Camera-type eye (tissue), 1 donor: ENCODE measurements at places on chromosomes 1 and 21. TPM values are rescaled to one million over a fixed set of nuclear protein-coding genes. Genes with fewer than 3 reads are reported as not detected.

The TUT4 gene
- total RNA-seq, result 180 TPM

The RHBDL2 gene
- total RNA-seq, result 0.49 TPM

The CBS gene
- 11.1 TPM for total RNA-seq

The SYNC gene
- total RNA-seq, result 15.3 TPM

The TRIM63 gene
- total RNA-seq, result 6.3 TPM

The TBX19 gene
- total RNA-seq, result 1.8 TPM

The CSMD2 gene
- 9.2 TPM for total RNA-seq

The OR14A2 gene
- total RNA-seq, result not detected

The OR2T33 gene
- total RNA-seq, result not detected

The RNF187 gene
- total RNA-seq, result 74.6 TPM

The KRTAP27-1 gene
- not detected for total RNA-seq

The DR1 gene
- 57.9 TPM for total RNA-seq
